ENCODE measurements at places on chromosomes 12 and 14.

- H3K27ac ChIP-seq = no peak overlapping the region
- DNase-seq = no peak
- peak overlapping the region; percentile 27 for H3K4me3 ChIP-seq
- 0 out of 2 replicates have a peak, but pooled peaks cover 3% of the 10 kb centered on the region for H3K36me3 ChIP-seq
- no peaks in the 10 kb centered on the region for H3K4me1 ChIP-seq
Observed at GRCh38 chr12:95004610-95005009, 1.1 kb upstream of the NDUFA12 start.

GRCh38 chr12:24087294-24087693 is 137.8 kb upstream of the SOX5 start:
- H3K27ac ChIP-seq = no peak overlapping the region
- H3K27me3 ChIP-seq = no peaks in the 10 kb centered on the region
- no peak for DNase-seq
- no peaks in the 10 kb centered on the region for H3K4me1 ChIP-seq
- no peak overlapping the region for H3K4me3 ChIP-seq

- peak overlapping the region; percentile 98 for H3K4me3 ChIP-seq
Observed at GRCh38 chr12:55831447-55831815, 2.0 kb upstream of the DNAJC14 start.

DNA sequence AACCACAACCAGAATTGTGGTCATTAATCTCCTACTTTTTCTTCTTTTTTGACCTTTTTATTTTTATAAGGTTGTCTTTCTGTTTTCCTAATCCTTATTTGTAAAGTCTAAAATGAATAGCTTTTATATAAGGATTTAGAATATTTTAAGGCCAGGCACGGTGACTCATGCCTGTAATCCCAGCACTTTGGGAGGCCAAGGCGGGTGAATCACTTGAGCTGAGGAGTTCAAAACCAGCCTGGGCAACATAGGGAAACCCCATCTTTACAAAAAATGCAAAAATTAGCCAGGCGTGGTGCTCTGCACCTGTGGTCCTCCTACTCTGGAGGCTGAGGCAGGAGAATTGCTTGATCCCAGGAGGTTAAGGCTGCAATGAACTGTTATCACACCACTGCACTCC is 55.1 kb downstream of the IFT81 start:
- no peaks in the 10 kb centered on the region for H3K4me1 ChIP-seq
- no peak overlapping the region for H3K4me3 ChIP-seq
- 0 out of 3 replicates have a peak, but pooled peaks cover 2% of the 10 kb centered on the region for H3K36me3 ChIP-seq
- no peak overlapping the region for H3K27ac ChIP-seq
- no peaks in the 10 kb centered on the region for H3K27me3 ChIP-seq

- no peaks in the 10 kb centered on the region for H3K36me3 ChIP-seq
- no peaks in the 10 kb centered on the region for H3K4me1 ChIP-seq
- DNase-seq = no peak
- no peak overlapping the region for H3K27ac ChIP-seq
- H3K4me3 ChIP-seq = no peak overlapping the region
- H3K27me3 ChIP-seq = no peaks in the 10 kb centered on the region
Observed at GRCh38 chr14:52402812-52403526, 88.9 kb downstream of the PTGER2 start.
